NCI-H446 (cell line): ENCODE measurements at places on chromosomes 4 and X.

DNA sequence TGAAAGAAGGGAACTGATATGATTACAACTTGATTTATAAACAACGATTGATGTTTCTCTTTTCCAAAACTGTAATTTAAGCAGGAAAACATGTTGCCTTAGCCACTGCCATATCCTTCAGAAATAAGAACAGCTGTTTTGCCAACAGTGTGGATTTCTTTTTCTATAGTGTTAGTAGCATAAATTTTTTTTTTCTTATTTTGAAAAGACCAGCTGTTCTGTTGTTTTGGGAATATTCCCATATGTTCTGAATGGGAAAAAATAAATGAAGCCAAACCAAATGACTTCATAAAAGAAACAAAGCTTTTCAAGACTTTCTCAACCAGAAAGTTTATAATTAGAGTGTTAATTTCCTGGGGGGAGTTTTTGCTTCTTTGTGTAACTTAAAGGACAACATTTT lies 83.9 kb upstream of the ARHGAP24 start:
- no peak for DNase-seq

DNA sequence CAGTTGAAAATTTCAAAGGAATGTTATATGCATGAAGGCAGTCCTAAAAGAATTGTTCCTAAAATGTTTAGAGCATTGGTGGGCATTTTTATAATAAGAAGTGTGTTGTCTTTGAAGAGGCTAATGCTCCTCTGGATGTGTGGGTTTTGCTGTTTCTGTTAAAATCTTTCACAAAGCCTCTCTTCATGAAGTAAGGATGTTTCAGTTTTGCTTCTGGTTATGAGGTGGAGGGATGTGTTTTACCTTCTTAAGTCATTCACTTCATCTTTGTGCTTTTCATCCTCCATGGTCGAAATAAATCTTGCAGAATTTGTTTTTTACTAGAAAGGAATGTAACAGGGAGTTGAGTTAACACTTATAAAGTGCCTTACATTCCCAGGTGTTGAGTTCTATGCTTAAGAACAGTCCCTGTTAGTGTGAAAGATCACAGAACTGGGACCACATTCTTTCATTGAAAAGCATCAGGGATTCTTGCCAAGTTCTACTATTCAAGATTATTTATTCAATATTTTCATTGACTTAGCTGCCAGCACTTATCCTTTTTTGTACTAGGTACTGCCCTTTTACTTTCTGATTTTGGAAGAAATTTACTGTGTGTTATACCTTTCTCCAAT lies 21.1 kb downstream of the FHIP1A start:
- DNase-seq = no peak

- no peak for DNase-seq
These were observed 56.3 kb downstream of the PTCHD1 start for GRCh38 chrX:23390979-23391378.

- no peak for DNase-seq
These were observed 48.3 kb downstream of the GPR143 start for GRCh38 chrX:9717376-9717775.

DNA sequence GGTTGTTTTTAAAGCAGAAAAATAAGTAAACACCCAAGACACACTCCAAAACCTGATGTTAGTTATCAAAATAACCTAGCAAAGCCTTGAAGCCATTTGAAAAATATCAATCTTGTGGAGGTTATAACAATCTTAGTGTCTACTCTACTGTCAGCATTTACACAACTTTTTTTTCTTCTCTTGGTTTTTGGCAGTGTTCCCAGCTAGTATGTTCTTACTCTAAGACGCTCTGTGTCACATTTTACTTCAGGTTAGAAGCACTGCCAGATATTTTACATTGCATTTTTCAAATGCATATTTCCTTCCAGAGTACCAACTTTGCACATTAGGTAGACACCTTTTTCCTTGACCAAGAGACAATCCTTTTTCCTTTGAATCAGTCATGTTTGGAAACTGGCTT lies 114.0 kb upstream of the INPP4B start:
- no peak for DNase-seq

- no peak for DNase-seq
These were observed 336.9 kb downstream of the PTTG2 start for GRCh38 chr4:38297061-38297460.

GRCh38 chr4:13160920-13161319 lies 323.2 kb downstream of the RAB28 start:
- DNase-seq = peak; percentile 5
